ENCODE measurements at places on chromosomes 1 and 21. TPM values are rescaled to one million over a fixed set of nuclear protein-coding genes. Genes with fewer than 3 reads are reported as not detected.

- peak; percentile 93 for DNase-seq
Measured at GRCh38 chr1:91730801-91731732, 154.9 kb downstream of the TGFBR3 start.

- peak; percentile 90 for DNase-seq
Measured at GRCh38 chr1:43763497-43763973, 56.2 kb downstream of the ST3GAL3 start.

DNA sequence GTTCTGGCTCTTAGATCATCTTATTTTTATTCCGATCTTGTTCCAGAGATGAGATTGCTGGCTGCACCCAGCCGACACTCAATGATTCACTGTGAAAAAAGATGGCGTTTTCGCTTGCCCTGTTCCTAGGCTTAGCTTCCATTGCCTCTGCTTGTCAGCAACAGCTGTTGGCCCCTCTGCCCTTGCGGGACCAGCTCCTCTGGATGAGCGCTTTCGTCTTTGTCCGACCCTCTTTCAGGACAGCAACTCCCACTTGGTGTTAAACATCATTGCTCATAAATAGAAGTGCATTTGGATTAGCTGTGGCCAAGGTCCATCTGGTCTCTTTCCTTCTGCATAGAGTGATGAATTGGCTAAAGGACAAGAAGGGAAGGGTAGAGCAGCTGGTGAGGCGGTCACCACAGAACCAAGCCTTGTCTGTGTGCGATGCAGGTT lies 43.5 kb upstream of the SCCPDH start:
- DNase-seq = no peak

DNA sequence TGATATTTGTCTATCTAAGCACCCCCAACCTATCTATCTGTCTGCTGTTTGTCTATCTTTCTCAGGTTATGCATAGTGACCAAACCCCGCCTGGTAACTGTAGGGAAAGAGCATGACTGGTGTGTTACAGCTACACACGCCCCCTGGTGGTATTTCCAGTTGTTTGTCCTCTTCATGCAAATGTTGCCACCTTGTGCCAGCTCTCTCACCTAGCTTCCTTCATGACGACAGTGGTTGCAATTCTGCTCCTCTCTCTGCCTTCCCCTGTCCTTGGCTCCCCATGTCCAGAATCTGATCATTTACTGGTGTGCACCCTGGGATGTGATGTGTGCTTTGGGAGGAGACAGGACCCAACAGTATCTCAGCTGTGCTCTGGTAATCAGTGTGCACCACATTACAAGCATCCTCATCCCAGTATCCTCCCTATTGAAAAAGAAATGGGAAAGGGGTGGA lies 8.1 kb upstream of the INKA2 start:
- peak; percentile 84 for DNase-seq

DNA sequence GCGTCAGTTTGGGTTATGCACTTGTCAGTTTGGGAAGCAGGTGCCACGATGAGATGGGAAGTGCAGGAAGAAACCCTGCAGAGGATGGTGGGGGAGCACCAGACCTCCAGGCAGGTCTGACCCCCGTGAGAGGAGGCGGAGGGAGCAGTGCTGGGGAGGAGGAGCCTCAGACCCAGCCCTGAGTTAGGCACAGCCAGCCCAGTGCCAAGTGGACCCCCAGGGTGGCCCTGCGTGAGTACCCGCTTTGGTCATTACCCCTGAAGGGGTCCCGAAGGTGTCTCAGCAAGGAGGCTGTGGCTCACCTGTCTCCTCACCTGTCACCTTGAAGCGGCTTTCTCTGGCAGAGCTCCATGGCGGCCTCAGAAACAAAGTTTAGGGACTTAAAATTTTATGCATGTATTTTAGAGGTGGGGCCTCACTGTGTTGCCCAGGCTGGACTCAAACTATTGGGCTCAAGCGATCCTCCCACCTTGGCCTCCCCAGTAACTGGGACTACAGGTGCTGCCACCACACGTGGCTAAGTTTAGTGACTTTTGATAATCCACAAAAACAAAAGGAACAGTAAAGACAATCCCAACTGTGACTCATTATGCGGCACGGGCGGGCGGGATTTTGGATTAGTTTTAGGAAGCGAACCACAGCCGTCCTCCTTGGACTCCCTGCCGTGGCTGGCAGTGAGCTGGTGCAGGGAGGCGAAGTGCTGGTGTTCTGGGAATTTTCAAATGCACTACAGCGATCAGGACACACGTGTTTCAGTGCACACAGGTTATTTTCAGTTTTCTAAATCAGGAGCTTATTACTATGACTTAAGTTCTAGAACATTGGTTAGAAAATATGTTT lies 4.7 kb downstream of the AGPAT3 start:
- no peak for DNase-seq

The HCRTR1 gene
- total RNA-seq = under 0.01 TPM

The PRDM16 gene
- total RNA-seq = 1.7 TPM

The FAM78B gene
- total RNA-seq = not detected

The RIMKLA gene
- total RNA-seq = under 0.01 TPM

- DNase-seq = no peak
Measured at GRCh38 chr1:78369546-78369945, 121.2 kb upstream of the PTGFR start.

The SH3D21 gene
- 3.9 TPM for total RNA-seq

DNA sequence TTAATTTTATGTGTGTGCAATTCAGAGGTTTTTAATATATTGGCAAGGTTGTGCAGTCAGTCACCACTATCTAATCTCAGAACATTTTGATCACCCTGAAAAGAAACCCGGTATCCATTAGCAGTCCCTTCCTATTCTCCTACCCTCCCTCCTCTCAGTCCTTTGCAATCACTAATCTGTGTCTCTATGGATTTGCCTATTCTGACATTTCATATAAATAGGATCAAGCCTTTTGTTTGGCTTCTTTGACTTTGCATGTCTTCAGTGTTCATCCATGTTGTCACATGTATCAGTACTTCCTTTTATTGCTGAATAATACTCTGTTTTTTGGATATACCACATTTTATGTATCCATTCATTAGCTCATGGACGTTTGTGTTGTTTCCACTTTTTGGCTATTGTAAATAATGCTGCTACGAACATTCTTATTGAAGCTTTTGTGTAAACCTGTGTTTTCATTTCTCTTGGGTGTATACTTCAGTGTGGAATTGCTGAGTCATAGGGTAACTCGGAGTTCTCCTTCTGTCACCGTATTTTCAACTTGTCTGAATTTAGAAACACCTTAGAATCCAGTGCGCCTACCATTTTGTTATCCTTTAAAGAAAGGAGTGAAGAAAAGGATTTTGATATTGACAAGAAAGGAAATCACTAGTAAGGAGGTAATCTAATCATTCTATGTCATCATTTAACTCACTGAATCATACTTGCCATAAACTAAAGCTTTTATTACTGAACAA lies 3.4 kb downstream of the CEP85 start:
- DNase-seq = peak; percentile 62

The LRRC71 gene
- not detected for total RNA-seq

- DNase-seq = no peak
Measured at GRCh38 chr1:244212797-244213475, 161.9 kb downstream of the ZBTB18 start.

DNA sequence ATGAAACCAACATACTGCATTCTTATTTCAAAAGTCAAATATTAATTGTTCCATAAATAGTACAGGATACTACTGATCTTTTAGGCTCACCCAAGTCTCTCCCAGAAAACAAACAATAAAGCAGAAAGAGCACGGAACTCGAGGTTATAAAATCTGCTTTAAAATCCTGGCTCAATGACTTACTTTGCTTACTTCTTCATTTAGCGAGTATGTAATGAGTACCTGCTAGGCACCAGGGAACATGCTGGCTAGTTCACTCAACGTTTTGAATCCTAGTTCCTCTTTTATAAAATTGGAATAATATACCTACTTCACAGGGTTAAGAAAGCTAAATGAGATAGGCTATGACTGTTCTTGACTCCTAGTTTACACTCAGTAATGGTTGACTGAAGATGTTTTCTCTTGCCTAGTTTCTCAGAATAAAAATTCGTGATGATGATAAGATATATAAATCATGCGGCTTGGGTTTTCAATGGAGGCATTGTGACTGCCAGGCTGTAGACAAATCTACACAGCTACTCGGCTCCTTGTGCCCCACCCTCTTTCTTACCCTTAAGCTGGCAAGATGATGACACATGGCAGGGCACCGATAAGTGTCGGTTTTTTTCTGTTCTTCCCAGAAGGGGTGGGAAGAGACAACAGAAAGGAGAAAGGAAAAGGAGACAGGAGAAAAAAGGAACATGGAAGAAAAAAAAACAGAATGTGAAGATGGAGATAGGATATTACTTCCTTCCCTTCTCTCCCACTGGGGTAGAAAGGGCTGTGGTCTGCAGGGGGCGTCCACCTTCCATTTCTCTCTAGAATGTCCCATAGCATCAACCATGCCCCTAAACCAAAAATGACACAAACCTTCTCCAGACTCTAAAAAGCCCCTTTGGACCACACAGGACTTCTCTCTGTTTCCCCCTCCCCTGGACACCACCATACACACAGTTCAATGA lies 507.1 kb downstream of the SMYD3 start:
- DNase-seq = no peak

The AMY2B gene
- 3.5 TPM for total RNA-seq

DNA sequence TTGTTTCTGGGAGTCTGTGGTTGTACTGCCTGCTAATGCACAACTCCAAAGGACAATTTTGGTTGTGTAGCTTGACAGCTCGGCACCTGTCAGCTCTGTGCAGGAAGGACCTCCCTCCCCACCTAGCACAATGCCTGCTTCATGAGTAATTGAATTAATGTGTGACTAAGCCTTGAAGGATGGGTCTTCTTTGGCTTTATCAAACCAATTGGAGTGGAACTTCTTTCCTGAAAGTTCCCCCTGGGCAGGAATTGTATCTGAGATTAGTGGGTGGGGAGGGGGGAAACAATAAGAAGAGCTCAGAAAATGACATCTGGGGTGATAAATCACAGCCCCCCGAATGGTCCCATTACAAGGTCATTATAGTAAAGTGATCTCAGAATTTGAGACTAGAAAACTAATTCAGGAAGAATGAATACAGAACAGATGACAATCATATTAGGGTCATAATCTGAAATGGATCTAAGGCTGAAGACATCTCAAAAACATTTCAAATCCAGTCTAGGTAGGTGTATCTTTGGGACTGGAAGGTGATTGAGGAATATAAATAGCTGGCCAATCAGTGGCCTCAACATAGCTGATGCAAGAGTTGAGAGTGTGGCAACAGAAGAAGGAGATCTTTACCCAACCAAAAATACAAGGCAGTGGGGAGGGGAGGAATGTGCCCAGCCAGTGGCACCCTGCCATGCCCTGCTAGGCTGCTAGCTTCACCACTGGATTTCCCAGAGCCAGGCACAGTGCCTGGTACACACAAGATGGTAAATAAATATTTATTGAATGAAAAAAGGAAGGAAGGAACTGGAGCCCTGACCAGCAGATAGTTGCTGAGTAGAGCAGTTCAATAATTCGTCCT lies 10.1 kb upstream of the SESN2 start:
- peak; percentile 78 for DNase-seq

- DNase-seq = no peak
Measured at GRCh38 chr1:111476761-111477309, 3.1 kb downstream of the C1orf162 start.

DNA sequence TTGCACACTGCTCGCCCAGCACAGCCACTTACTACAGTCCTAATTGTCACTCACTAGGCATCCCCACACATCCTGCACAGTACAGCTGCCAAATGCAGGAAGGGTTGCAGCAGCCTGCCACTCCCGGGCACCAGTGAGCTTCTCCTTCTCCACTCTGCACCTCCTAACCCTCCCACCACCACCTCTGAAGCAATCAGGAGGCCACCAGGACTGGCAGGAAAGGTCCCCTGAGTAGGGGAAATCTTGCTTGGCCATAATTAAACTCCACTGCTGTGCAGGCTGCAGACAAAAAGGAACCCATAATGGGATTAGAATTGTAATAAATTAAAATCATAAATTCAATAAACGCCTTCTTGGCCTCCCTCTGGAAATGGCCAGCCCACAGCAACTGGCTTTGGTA lies 31.8 kb downstream of the FBXO2 start:
- DNase-seq = no peak

DNA sequence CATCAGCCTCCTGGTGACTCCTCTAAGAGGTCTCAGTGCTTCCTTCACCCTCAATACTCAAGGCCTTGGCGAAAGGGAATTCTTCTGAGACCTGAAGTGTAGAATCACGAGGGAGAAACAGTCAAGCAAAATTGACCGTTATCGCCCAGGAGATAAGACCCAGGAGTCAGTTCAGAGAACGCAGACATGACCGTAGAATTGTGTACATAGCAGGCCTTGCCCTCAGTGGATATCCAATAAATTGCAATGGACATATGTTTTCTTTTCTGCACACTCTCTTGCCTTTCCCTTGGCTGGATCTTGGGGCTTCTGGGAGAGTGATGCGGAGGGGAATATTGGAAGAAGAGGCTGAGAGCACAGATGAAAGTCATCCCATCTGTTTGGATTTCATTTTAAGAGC lies 15.7 kb upstream of the ETS2 start:
- DNase-seq = no peak

The OR2L5 gene
- not detected for total RNA-seq

DNA sequence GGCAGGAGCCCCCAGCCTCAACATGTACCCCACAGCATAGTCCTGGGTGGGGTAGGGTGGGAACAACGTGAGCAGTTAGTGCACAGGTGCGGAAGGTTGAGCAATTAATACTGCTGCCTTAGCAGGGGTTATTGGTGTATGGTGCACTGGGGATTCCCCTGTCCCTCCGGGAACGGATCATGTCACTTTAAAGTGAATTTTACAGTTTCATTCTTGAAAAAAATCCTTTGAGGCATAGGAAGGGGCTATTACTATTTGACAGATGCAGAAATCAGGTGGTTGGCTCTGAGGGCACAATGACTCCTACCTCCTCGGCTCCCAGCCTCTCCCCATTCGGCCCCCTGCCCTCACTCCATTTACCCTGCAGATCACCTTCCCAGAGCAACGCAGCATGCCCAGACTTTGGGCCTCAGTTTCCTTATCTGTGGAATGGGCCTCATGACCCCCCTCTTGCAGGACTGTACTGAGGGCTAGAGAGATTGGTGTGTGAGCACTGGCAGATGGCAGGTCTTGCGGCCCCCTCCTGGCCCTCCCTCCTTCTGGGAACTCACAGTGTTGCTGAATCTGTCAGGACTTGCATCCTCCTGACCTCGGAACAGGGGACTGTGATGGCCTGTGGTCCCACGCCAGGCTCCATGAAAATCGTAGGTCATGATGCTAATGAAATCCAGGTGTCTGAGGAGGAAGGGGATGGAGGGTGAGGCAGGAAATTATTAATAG lies 5.1 kb upstream of the MYBPH start:
- DNase-seq = no peak

The TSPAN2 gene
- total RNA-seq = under 0.01 TPM

DNA sequence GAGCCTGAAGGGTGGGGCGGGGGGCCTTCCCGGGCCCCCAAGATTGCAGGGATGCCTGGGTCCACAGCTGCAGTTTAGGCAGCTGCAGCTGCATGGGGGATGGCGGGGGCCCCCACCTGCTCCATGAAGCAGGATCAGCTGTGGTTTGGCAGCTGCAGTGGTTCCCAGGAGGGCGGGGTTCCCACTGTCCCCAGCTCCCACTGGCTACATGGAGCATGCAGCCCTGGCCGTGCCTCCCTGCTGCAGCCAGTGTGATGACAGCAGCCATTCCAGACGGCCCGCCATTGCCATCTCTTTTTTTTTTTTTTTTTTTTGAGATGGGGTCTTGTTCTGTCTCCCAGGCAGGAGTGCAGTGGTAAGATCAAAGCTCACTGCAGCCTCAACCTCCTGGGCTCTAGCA lies 992 bp upstream of the C1QA start:
- no peak for DNase-seq

The DFFB gene
- total RNA-seq = 4.7 TPM
